ENCODE measurements at places on chromosomes 2 and 18.

DNA sequence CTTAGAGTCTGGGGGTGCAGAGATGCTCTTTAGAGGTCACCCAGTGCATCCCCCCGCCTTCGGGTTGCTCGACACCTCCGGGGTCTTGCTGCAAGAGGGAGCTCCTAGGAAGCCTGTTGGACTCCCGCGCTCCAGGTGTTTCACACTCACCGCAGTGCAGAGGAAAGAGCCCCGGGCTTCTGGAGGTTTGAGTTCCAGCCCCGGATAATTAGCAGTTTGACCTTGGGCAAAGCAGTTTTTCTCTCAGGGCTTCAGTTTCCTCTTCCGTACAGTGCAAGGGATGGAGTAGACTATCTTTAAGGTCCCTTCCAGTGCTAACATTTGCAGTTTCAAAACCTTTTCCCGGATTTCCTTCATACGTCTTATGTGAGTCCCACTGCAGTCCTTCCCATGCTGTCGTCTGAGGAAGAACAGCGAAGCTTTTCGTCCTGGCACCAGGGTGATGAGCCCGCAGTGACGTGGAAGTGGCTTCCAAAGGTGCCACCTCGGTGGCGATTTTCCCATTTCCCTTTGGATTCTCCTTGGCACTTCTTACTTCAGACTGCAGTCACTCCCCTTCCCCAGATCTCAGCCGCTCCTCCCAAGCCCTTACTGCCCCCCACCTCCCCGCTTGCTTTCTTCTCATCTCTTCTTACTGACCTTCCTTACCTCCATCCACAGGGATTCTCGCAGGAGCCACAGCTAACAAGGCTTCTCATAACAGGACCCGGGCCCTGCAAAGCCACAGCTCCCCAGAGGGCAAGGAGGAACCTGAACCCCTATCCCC, 585 bp downstream of the PNKD start:
- no peak for DNase-seq

DNA sequence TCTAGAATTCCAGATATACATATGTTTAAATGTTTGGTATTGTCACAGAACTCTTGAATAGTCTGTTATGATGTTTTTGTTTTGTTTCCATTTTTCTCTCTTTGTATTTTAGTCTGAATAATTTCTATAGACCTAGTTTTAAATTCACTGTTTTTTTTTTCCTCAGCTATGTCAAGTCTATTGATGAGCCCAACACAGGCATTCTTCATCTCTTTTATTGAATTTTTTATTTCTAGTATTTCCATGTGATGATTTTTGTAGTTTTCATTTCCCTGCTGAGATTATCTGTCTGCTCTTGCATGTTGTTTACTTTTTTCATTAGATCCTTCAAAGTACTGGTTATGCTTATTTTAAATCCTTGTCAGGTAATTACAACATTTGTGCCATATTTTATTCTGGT, 254.7 kb downstream of the C1D start:
- no peak for DNase-seq

DNA sequence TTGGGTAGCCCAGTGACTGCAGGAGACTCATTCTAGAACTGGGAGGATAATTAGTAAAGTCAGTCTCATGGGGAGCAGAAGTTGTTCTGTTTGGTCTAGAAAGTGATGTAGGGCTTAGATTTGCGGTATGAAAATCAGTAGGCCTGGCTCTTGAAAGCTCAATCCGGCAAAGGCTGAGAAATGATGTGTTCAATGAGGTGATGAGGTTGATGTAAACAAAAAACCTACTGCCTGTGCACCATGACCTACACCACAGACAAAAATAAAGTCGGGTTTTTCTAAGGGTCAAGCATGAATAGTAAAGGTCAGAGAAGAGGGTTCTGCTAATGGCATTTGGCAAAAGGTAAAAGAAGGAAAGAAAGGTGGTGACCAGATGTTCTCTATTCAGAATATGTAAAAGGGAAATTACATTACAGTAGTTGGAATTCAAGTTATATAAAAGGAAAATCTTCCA, 80.8 kb upstream of the COL5A2 start:
- DNase-seq: no peak

- DNase-seq: no peak
These were observed 85.9 kb downstream of the CERKL start for GRCh38 chr2:181570833-181571661.

DNA sequence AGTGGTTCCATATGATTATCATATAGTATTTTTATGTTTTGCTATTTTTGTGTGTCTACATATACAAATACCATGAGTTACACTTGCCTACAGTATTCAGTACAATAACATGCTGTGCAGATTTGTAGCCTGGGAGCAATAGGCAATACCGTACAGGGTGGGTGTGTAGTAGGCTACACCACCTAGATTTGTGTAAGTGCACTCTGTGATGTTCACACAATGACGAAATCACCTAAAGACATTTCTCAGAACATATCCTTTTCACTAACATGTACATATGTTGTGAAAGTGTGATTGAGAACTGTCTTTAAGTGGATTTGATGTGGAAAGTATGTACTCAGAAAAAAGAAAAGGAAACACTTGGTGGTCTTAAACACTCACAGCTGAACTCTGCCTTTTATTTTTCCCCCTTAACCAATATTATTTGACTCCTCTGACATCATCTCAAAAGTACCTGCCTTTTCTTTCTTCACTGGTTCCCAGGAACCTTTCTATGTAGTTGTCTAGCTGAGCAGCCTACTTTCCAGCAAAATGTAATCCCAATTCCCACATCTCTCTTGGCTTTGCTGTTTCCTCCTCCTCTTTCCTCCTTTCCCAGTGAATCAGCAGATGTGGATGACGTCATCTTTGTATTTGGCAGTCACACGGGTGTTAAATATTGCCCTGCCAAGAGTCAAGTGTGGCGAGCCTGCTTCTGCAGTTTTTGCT, 47.7 kb downstream of the OSBPL6 start:
- DNase-seq: no peak

GRCh38 chr2:178882666-178883440, 75.6 kb upstream of the TTN start:
- no peak for DNase-seq

DNA sequence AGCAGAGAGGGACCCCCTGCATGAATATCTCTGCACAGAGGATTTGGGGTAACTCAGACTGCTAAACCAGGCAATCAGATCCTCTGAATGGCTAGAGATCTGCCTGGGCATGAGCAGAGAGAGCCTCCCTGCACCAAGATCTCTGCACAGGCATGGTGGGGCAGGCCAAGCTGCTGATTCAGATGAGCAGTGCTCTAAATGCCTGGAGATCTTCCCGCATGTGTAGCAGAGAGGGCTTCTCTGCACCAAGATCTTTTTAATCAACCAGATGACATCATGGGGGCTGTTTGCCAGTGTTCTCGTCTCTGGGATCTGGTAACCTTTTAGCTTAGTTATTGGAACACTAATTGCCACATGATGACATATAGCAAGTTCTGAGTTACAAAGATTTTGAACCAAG, 301.3 kb upstream of the GALNT5 start:
- DNase-seq: no peak

- DNase-seq: no peak
These were observed 19.5 kb downstream of the MYO1B start for GRCh38 chr2:191264647-191265081.
